IPS DF 19.7 (cell line): ENCODE measurements at places on chromosomes 11 and 22.

DNA sequence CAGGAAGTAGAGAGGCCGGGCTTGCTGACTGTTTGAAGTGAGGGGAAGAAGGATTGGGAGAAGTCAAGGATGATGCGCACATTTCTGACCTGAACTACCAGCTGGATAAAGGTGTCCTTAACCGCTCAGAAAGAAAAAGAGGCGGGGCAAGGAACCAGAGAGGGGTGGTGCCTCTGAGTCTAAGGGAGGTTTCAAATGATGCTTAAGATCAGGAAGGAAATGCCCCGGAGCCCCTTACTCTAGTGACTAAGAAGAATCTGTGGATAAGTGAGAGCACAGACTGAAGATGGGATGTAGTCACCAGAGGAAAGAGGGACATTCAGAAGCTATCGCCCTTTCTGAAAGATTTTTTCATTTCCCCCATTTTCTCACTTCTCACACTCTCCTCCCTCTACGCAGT lies 12.7 kb downstream of the DCHS1 start:
- DNase-seq: no peak

DNA sequence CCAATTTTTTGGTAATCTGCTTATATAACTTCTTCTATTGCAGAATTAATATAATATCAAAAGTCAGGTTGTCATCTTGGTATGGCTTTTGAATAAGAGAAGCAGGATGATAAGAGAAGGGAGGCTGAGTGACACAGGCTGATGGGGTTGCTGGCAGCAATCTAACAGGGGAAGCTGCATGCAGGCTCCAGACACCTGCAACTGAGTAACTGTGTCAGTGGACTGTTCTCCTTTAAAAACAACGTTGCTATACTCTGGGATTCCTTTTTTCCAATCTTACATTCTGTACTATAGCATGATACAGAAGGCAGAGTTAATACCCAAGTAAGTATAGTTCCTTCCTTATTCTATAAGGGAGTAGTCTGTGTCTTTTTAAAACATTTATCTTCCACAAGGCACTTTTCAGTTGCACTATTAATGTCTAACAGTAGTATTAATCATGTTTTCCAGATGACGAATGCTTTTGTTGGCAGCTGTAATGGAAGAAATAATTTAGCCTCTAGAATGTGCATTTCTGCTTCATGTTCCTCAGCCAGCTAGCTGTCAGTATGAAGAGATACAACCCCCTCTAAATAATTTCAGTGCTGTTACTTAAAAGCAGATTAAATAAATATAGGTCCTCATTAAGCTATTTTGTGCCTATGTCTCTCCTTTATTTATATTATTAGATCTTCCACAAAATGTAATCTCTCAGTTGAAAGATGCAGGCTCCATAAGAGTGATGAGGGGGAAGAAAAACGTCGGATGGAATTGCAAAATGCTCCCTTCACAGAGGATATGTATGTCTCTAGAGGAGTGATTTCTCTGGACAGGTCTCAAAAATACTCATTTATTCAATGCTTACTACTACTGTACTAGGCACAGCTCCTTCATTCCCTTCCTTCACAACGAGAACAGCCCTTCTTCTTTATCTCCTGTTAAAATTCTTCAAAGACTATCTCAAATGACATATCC lies 50.8 kb downstream of the ATG16L2 start:
- no peak for DNase-seq

DNA sequence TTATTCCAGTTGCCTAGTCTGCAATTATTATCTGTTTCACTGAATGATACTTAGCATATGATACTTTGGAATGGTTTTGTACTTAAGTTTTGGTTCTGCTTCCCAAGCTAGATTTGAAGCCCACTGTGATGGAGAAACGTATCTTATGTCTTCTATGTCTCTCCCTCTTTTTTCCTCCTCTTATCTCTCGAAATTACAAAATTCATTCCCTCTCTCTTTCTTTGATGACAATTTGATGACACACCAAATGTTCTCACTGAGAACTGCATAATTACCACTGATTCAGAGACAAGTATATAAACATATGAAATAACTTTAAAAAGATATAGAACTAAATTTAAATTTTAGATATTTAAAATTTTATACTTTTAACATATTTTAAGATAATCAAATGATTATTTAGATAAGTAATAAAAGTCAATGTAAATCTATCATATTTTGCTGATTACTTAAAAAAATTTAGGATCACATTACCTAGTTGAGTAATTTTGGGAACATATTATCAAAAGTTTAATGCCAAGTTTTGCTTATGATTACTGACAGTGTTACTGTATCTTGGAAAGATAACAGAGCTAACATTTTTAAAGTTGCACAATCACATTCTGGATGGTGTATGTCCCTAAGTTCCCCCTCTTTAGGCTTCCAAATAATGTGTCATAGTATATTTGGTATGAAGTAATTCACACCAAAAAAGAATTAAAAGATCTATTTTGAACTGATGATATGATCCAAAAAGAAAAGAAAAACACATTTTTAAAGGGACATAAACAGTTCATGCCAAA lies 255.3 kb downstream of the SBF2 start:
- no peak for DNase-seq

DNA sequence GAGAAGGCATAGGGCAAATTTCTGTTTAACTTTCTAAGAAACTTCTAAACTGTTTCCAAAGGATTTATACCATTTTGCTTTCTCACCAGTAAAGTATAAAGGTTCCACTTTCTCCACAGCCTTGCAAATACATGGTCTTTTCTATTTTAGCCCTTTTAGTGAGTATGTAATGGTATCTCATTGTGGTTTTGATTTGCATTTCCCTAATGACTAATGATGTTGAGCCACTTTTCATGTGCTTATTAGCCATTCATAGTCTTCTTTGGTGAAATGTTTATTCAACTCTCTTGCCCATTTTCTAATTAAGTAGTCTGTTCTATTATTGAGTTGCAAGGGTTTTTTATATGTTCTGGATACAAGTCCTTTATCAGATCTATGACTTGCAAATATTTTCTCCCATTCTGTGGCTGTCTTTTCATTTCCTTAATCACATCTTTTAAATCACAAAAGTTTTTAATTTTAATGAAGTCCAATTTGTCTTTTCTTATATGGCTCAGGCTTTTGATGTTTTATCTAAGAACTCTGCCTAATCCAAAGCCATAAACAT lies 83.8 kb upstream of the KCNQ1OT1 start:
- DNase-seq: no peak

GRCh38 chr11:36142439-36142838 lies 146.8 kb downstream of the COMMD9 start:
- no peak for DNase-seq

DNA sequence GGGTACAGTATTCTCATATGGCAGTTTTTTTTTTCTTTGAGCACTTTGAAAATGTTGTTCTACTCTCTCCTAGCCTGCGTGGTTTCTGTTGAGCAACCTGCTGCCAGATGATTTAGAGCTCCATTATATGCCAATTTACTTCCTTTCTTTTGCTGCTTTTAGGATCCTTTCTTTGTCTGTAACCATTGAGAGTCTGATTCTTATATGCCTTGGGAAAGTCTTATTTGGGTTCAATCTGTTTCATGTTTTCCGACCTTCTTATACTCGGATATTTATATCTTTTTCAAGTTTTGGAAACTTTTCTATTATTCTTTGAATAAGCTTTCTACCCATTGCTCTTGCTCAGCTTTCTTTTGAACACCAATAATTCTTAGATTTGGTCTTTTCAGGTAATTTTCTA lies 138.1 kb upstream of the RAG2 start:
- no peak for DNase-seq

DNA sequence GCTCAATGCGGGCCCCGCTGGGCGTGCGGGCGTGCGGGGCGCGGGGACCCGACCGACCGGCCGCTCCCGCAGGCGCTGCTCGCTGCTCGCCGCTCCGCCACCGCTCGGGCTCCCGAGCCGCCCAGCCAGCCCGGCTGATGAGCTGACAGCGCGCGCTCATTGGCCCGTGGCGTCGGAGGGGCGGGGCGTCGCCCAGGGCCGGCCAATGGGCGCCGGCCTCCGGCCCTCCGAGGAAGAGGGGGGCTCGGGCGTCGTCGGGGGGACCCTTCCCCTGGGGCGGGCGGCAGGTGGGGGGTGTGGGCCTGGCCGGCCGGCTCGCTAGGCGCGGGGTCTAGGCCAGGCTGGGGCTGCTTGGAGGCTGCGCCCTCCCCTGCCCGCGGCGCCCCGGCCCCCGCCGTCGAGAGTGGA lies at the start of gene SCUBE1:
SCUBE1 (minus strand) TSS at position 111 of the 408 bp plus-strand sequence. CDS start 111 bp downstream, outside the sequence.
- peak; percentile 23 for DNase-seq

DNA sequence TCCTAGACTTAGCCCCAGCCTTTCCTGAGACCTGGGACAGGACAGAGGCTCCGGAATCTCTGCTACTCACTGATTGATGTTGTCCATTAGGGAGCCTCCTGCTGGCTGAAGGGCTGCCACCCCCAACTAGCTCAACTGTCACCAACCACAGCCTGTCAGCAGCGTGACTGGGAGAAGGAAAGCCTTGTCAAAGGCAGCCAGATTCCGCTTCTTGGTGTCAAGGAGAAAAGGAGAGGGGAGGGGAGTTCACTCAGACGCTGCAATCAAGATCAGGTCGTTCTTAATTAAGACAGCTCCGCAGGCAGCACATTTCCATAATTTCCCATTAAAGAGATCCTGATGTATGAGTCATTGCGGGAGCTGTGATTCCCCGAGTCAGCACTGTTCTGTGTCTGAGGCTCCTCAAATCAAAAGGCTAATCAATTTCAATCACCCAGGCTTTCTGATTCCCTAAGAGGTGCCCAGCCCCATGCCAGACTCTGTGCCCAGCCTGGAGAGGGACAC lies 152.8 kb upstream of the ZBED5 start:
- DNase-seq: no peak

- no peak for DNase-seq
These were observed 8.6 kb upstream of the C11orf96 start for GRCh38 chr11:43933608-43934551.

GRCh38 chr11:84420271-84420670 lies 1134.1 kb upstream of the CCDC90B start:
- DNase-seq: no peak

GRCh38 chr11:93841446-93841845 lies 9.0 kb downstream of the VSTM5 start:
- DNase-seq: no peak
